ENCODE measurements at places on chromosomes 5 and 9. TPM values are rescaled to one million over a fixed set of nuclear protein-coding genes. Genes with fewer than 3 reads are reported as not detected.
A peak's percentile ranks its signal among the peaks of the same experiment; 100 is the strongest.

DNA sequence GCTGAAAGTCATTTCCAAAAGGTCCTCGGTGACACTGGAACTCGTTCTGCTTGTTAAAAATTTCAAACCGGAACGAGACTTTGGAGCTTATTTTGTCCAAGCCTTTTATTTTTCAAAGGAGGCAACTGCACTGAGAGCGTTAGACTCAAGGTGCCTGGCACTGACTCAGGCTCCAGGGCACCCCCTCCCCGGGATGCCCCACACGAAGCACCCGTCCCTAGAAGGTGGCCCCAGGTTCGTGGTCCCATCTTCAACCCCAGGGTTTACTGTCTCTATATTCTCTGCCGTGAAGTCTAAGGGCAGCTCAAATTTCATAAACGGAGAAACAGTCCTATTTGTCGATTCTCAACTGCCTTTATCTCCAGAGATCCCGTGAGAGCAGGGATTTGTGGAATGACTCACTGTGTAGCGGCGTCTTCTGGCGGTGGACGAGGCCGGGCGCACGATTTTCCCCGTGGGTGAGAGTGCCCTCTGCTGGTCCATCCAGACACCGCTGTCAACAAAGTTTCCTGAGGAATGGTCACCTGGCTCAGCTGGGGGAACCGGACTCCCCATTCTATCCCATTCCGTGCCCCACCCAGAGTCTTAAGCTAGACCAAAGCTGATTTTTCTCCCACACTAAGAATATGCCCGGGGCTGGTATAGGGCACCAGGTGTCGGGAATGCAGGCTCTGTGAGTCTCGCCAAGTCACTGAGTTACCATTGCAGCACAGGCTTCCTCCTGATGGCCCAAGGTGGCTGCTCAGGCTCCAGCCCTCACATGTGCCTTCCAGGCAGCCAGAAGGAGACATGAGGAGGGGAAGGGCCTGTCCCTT is 27.1 kb upstream of the SLC6A19 start:
- DNase-seq = peak; percentile 66

DNA sequence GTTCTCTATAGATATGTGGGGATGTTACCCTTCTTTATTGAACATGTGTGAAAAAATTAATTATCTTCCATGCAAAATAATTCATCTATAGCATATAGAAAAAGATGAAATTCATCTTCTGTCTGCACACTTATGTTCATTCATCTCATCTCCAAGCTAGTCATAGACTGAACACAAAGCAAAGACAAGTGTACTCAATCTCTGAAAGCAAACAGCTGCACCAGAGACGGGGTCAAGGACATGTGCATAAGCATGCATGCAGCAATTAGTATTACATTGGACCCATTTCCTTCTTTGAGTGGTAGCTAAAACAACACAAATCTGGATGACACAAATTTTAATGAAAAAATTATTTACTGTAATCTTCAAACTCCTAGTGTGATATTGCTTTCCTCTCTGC is 547.0 kb upstream of the COX7C start:
- DNase-seq = no peak

- no peak for DNase-seq
Observed at GRCh38 chr9:114761523-114761922, 44.3 kb downstream of the TNFSF15 start.

- DNase-seq = no peak
Observed at GRCh38 chr5:77643654-77644370, 5.3 kb upstream of the OTP start.

- DNase-seq = no peak
Observed at GRCh38 chr5:89534331-89534730, 651.3 kb upstream of the MEF2C start.

GRCh38 chr9:116032683-116033440 is 120.7 kb upstream of the PAPPA start:
- DNase-seq = no peak

- no peak for DNase-seq
Observed at GRCh38 chr5:10351919-10352318, 1.6 kb upstream of the MARCHF6 start.

DNA sequence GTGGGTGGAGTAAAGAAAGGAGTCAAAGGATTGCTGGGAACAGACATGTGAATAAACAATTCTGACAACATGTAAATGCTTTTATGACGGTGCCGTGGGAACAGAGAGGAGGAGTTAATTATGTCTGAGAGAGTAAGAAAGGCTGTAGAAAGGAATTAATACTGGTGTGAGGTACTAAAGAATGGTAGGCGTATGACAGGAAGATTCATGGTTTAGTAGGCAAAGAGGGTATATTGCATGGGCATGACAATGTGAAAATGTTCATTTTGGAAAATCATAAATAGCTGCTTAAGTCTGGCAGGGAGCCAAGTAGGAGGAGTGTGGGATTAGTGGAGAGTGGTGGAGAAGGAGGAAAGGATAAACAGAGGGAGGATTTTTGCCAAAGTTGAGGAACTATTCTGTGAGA is 19.7 kb downstream of the NAA35 start:
- no peak for DNase-seq

DNA sequence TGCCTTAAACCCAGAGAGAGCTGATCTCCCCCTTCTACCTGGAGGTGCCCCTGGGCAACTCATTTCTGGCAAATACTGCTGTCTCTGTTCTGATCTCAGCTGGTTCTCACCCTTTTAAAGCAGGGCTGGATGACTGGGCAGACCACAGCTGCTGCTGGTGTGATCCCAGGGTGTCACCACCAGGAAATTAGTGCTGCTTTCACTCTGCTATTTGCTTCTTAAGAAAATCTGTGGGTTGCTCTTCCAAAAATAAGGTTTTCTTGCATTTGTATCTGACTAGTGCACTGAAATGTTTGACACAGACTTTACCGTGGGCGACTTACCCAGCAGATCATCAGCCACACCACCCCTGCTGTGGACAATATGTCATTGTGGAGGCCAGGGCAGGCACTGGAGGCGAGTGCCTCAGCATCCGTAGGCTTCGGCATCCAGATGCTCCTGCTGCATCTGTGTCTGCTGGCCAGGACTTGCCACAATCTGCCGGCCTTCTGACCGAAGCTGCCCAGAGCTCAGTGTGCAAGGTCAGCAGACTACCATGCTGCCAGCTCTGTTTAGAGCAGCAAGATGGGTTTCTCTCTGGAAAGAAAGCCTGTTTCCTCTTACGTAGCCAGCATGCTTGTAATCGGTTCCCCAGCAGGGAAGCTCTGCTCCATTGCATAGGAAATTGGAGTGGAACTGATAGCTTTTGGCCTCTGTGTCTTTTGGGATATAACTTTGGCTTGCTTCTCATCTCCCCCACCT is 13.6 kb downstream of the ARHGAP26 start:
- no peak for DNase-seq

SHROOM1 gene
- total RNA-seq = 8.9 TPM

All from HFFc6 (cell line).